Activated naive CD8-positive, alpha-beta T cell treated with anti-CD3 and anti-CD28 coated beads, Interleukin-2, amount 50 U/mL, for 16 hours (primary cell): ENCODE measurements at places on chromosomes 13 and 19.

DNA sequence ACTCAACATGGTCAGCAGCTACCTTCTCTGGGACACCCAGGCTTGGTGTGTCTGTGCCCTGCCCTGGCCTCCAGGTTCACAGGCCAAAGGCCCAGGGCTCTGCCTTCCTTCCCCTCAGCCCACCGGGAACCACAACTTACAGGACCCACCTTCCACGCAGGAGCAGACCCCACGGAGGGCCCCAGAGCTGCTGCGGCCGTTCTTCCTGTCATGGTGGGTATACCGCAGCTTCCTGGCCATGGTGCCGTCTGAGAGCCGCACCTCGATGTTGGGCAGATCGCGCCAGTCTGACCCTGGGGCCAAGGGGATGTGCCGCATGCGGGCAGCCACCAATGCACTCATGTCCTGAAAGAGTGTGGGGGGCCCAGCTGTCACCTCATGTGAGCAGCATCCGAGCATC lies 17.2 kb upstream of the EIF3G start:
- DNase-seq: no peak

- no peak for DNase-seq
These were observed 24.4 kb downstream of the COMMD6 start for GRCh38 chr13:75513271-75513670.

GRCh38 chr19:10231612-10232228 lies 589 bp upstream of the S1PR2 start:
- no peak for DNase-seq

DNA sequence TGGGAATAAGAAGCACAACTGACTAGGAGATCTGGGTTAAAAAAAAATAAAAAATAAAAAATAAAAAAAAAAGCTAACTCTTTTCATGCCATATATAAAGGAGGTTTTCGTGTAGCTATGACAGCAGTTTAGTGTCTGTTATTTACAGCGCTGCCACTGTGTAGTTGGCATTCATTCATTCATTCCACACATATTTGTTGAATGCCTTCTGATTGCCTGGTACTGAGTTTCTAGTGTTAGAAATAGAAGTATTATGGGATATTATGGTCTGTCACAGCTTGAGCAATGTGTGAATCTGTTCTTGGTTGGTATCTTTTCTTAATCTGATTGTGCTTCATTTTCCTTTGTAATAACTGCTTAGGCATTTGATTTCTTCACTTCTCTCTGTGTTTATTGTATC lies 237.4 kb downstream of the NBEA start:
- DNase-seq: no peak

GRCh38 chr13:112071102-112071722 lies 4.3 kb downstream of the SOX1 start:
- DNase-seq: no peak

GRCh38 chr13:43850873-43851272 lies 28.7 kb downstream of the CCDC122 start:
- DNase-seq: no peak

GRCh38 chr13:112672651-112673284 lies 17.1 kb upstream of the ATP11A start:
- no peak for DNase-seq

- no peak for DNase-seq
These were observed 13.5 kb downstream of the TM9SF2 start for GRCh38 chr13:99514801-99515200.

DNA sequence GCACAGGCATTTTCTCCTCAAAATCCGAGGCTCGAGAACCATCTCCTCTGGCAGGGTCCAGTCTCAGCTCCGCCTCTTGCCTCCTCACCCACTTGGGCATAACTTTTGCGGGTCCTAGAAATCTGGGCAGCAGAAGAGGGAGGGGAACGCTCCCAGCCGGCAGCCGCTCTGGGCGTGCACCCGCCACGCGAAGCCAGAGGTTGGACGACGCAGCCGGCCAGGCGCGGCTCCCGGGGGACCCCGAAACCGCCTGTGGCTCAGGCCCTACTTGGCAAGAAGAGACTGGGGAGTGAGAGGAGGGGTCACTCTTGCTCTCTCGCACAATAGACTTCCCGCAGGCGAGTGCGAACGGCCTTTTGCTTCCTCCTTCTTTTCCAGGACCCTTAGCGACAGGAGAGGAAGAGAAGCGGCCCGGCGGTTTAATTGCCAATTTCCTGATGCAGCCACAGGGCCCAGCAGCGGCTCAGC lies 6.0 kb upstream of the SOX1 start:
- DNase-seq: no peak

DNA sequence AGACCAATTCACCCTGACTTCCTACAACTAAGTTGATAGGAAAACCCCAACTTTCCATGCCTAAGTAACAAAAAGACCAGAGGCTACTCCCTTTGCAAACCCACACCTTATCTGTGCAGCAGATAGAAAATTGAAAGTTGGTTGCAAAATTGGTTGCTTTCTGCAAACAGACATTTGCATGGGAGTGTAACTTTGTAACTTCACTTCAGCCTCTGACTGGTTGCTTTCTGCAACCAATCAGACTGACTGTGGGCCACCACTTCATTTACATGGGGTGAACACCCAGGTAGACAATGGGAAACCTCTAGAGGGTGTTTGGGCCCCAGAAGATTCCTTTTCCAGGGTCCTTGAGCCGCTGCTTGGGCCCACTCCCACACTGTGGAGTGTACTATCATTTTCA lies 9.8 kb downstream of the TEX30 start:
- no peak for DNase-seq

GRCh38 chr13:111949311-111949710 lies 117.6 kb upstream of the SOX1 start:
- DNase-seq: no peak

DNA sequence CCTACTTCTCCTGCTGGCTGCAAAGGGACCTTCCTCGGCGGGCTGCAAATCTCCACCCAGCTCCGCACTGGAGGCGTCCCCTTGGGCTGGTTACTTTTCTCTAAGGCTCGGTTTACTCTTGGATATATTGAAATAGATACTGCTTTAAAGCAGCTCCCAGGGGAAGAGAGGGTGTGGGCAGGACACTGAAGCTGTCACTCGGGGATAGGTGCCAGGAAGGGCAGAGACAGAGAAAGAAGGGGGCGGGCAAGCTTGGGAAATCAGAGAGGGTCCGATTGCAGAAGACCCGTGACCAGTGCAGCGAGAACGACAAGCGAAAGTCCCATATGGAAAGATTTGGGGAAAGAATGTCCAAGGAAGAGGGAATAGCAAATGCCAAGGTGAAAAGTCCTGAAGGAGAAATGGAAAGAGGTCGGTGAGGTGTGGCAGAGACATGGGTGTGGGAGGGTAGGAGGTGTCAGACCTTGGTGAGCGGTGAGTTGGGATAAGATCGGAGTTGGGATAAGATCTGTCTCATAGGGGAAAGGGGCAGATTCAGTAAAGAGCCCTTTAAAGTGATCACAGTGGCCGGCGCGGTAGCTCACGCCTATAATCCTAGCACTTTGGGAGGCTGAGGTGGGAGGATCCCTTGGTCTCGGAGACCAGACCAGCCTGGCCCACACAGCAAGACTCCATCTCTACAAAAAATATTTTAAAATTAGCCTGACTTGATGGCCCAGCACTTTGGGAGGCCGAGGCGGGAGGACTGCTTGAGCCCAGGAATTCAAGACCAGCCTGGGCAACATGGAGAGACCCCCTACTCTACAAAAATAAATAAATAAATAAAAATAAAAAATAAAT lies 618 bp downstream of the THSD8 start:
- no peak for DNase-seq

DNA sequence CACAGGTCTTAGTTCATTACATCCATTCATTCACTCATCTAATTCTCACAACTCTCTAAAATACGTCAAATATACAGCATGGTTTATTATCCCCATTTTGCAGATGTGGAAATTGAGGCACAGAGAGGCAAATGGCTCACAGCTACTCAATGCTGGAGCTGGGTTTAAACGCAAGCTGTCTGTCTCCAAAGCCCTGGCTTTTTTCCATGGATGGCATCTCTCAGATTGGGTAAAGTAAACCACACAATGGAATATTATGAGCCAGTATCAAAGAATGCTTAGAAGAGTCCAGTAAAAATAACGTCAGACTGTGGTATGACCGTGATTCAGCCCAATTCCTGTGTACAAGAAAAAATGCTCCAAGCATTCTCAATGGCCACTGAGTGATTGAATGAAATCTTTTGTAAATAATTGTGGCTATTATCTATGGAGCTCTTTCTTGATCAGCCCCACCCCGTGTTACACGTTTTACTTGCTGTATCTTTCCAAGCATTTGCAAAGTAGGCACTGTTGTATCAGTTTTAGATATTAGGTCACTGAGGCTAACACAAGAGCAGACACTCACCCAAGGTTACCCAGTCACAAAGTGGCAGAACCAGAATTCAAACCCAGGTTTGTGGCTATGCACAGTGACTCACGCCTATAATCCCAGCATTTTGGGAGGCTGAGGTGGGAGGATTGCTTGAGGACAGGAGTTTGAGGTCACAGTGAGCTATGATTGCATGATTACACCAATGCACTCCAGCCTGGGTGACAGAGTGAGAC lies 5.5 kb upstream of the ACP7 start:
- no peak for DNase-seq

DNA sequence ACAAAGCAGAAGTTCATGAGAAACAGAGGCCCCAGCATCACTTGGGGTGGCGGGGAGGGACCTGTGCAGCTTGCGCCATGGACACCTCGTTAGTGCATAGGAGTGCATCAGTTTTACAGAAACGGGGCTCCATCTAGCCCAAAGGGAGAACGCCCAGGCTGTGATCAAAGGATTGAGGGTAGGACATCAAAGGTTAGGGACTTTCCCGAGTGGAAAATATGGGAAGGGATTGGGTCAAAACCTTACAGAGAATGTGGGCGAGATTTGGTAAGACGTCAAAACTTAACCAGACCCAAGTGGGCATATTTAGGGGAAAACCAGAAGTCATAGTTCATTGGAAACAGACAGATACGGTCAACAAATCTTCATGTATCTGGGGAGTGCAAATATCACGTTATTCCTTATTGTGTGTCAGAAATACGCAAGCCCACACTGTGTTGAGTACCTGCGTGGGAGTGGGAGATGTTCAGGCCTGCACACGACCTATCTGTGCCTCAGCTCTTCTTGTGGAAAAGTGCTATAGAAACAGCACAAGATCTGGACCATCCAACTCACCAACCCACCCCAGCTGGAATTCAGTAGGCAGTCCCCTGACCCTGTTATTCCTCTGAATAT lies 9.4 kb upstream of the GRAMD1A start:
- no peak for DNase-seq

GRCh38 chr19:54470991-54471782 lies 1.9 kb downstream of the CDC42EP5 start:
- no peak for DNase-seq

DNA sequence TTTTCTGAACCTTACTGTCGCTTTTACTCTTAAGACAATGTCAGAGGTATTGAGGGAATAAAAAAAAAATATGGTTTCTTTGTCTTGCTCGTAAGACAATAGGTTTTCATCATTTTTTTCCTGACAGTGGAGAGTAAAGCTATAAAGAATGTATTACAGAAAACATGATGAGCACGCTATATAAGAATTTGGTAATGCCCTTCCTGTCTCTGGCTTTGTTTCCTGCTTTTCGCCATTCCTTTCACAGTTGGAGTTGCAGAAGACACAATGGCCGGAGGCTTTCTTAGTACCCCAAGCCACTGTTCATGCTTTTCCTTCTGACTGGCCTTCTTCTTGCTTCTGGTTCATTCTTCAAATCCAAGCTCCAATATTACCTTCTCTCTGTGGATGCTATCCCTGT lies 101.0 kb upstream of the DACH1 start:
- no peak for DNase-seq

GRCh38 chr19:47098608-47099007 lies 15.0 kb downstream of the ZC3H4 start:
- DNase-seq: no peak

- no peak for DNase-seq
These were observed 28.7 kb downstream of the ZMYM5 start for GRCh38 chr13:19834704-19835103.

- DNase-seq: no peak
These were observed 1910.2 kb upstream of the PRR20A start for GRCh38 chr13:55230570-55230908.

DNA sequence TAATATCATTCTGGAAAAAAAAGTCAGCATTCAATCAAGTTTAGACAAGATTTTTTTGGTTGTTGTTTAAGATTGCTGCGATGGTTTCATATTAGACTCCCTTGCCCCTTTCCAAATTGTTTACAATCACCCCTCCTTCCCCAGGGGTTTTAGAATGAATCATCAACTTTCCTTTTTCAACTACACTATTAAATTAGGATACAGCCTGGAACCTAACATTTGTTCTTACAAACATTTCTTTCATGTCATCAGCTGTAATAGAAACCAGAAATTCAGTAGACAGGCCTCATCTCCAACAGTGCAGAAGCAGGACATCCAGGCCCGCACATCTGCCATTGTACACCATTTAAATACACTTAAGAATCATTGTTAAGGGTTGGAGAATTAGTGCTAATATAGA lies 44.4 kb upstream of the WDFY2 start:
- no peak for DNase-seq

DNA sequence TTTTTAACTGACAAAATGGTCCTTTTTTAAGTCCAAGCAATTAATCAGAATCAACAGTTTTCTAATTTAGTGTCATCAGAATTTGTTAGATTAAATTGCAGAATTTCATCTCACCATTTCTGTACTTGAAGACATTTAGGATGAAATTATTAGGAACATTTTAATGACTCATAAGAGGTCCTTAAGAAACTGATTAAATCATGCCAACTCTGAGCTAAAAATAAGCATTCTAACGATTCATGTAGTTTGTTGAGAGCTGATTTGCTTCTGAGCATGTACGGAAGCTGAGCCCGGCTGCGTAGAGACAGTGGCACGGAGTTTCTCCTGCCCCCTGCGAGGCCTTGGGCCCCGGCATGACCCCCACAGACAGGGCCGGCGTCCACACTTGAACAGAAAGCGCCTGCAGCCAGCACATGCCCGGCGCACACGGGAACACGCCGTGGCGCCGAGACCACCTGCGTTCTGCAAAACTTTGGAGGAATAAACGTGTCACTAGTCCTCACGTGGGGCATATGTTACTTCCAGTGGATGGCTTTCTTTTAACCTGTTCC lies 89.7 kb upstream of the MCF2L start:
- DNase-seq: no peak

DNA sequence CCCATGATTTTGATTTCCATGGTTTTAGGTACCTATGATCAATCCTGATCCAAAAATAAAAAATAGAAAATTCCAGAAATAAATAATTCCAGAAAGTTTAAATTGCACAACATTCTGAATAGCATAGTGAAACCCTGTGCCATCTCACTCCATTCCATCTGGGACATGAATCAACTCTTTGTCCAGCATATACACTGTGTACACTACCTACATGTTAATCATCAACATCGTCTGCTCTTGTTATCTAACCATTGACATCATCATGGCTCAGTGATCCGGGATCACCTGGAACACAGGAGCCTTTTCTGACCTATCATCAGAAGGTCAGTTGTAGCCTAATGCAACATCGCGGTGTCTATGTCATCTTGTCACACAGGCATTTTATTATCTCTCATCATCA lies 75.6 kb downstream of the MYO16 start:
- no peak for DNase-seq

DNA sequence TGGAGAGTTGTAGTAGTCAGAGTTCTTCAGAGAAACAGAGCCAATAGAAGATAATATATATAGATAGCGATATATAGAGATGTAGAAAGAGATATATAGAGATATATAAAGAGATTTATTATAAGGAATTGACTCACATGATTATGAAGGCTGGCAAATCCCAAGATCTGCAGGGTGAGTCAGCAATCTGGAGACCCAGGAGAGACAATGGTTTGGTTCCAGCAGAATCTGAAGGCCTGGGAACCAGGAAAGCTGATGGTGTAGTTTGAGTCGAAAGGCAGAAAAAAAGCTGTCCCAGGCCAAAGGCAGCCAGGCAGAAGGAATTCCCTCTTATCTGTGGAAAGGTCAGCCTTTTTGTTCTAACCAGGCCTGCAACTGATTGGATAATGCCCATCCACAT lies 194.1 kb downstream of the NUFIP1 start:
- DNase-seq: no peak
